ENCODE measurements at places on chromosomes 1 and 21. TPM values are rescaled to one million over a fixed set of nuclear protein-coding genes. Genes with fewer than 3 reads are reported as not detected.

The PAPPA2 gene
- total RNA-seq = 0.35 TPM

The SLC5A9 gene
- 0.16 TPM for total RNA-seq

The S1PR1 gene
- total RNA-seq = 58.5 TPM

The TPTE gene
- not detected for total RNA-seq

The MAP10 gene
- 3.3 TPM for total RNA-seq

The IL20 gene
- not detected for total RNA-seq

The ZNF683 gene
- 0.14 TPM for total RNA-seq

The RHEX gene
- total RNA-seq = 0.81 TPM

The FCGR2B gene
- total RNA-seq = 19.4 TPM

The VWA5B1 gene
- total RNA-seq = not detected

The CACNA1S gene
- not detected for total RNA-seq

The MIXL1 gene
- total RNA-seq = not detected

The PTGFRN gene
- 119 TPM for total RNA-seq

All from Right ventricle myocardium inferior (tissue), 1 donor.